ENCODE measurements at places on chromosomes 2 and 18.

- DNase-seq, result no peak
These were observed 82.3 kb downstream of the NDUFA10 start for GRCh38 chr2:239942871-239943311.

- DNase-seq, result no peak
These were observed 149.2 kb upstream of the GYPC start for GRCh38 chr2:126506786-126507185.

DNA sequence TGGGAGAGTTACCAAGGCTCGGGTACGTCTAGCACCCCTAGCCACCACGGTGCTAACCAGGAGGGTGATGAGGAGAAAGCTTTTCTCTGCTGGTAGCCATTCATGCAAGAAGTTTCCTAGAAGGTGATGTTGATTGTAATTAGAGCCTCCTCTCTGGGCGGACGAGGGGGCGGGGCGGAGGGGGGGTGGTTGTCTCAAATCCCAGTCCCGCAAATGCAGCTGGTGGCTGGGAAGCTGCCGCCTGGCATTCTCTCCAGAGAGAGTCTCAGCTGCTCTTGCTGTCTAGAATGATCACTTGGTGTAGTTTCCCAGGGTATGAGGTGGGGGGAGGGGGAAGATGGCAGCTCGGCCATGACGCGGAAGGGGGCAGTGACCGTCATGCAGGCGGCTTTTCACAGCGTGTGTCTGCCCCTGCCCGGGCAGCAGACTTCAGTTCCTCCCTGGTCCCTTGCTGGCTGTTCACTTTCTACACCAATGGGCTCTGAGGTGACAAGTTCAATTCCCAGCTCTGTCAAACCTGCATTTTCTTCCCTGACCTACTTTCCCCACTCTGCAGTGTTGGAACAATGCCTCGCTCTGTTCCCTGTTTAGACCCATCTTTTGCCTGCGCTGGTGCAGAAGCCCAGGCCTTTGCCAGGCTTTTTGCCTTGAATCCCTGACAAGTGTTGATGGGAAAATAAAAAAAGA is 61.5 kb upstream of the KLF7 start:
- peak; percentile 49 for DNase-seq

- DNase-seq, result peak; percentile 4
These were observed 112.1 kb downstream of the PHLPP1 start for GRCh38 chr18:62827397-62827796.

- no peak for DNase-seq
These were observed 889 bp downstream of the ZC3H15 start for GRCh38 chr2:186486651-186487647.

DNA sequence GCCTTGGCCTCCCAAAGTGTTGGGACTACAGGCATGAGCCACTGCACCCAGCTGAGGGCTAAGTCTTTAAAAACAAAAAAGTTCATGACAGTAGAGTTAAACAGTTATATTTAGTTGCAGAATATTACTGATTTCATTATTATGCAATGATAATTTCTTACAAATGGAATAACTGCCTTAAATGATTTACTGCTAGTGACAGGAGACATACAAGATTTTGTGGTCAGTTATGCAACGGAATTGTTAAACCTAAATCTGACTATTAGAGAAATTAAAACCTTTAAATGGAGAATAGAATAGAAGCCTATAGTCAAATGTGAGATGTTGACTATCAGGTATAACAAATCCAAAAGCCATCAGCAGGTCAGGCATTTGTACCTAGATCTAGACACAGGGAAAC is 10.3 kb upstream of the DNAJC10 start:
- DNase-seq, result no peak

- DNase-seq, result no peak
These were observed 235.7 kb downstream of the CDCA7 start for GRCh38 chr2:173590276-173590861.

GRCh38 chr18:79258447-79258846 is 137.3 kb upstream of the NFATC1 start:
- DNase-seq, result no peak

DNA sequence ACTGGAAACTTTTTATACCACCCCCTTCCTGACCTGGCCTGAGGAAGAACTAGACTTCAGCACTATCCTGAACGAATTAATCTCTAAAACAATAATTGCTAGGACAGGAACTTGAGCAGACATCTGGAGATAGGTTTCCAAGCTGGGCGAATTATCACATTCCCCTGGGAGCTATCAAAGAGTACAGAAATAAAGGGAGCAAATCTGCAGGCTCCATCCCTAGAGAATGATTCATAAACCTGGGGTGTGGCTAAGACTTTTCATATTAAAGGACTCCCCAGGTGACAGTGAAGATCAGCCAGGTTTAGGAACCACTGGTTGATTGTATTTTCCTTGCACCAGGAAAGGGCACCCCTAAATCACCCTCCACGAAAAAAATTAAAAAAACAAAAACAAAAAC is 105.6 kb upstream of the NOL4 start:
- no peak for DNase-seq

DNA sequence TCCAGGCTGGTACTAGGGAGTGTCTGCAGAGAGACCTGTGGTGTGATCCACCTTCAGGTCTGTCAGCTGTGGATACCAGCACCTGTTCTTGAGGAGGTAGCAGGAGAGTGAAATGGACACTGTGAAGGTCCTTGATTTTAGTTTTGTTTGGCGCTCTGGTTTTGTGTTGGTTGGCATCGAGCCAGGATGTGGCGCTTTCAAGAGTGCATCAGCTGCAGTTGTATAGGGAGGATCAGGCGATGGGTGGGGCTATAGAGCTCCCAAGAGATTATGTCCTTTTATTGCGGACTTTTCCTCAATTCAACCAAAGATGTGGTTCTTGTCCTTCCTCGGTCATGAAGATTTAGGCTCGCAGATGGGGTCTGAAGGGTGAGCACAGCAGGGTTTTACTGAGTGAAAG is 37.5 kb downstream of the SLC39A10 start:
- DNase-seq, result peak; percentile 6

DNA sequence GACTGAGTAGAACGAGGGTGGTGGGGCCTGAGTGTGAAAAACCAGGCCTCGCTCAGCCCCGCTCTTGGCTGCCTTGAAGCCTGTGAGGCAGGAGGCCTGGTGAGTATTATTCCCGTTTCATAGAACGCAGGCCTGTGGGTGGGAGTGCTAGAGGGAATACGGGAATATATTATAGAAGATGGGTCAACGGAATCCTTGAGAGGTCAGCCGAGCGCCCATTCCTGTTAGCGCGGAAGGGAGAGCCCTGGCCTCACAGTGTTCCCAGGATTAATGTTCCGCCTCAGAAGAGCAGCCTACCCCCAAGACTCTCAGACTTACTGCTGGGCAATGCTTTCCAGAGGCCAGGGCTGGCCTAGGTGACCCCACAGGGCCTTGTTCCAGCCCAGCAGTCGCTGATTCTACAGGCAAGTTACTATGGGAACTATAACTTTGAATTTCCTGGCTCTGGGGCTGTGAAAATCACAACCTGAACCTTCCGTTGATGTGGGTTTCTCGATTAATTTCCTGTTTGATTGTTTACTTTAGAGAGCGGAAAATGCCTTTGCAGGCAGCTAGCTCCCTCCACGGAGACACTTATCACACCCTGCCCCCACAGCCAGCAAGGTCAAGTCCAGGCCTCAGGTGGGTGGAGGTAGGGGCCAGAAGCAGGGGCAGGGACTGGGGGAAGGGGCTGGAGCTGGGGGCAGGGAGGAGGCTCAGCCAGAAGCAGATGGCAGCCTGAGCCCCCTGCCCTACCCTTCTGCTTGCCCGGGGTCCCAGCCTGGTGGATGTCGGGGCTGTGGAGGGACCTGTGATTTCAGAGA is 108.3 kb downstream of the SMAD7 start:
- no peak for DNase-seq

- DNase-seq, result no peak
These were observed 331.6 kb downstream of the CPS1 start for GRCh38 chr2:210888035-210888434.

DNA sequence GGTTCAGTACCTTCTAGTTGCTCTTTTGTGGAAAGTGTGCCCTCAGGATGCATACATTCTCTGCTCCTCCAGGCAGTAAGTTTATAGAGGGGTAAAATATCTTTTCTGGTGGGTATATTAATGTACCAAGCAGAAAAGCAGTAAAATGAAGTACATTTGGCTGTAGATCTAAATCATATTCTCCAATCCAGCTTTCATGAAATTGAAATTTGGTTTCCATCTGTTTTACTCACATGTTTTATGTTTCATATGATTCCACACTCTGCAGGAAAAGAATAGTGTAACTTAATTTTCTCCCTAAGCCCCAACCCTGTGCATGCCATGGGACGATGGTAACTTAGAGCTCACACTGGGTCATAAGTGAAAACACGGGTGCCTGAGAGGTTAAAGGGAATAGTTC is 172.3 kb downstream of the AKAIN1 start:
- DNase-seq, result no peak
